A549 treated with RU486 at 1 μM for 4 hours (cell line): ENCODE measurements at places on chromosomes 5 and 9. TPM values are rescaled to one million over a fixed set of nuclear protein-coding genes. Genes with fewer than 3 reads are reported as not detected.

Gene GAS1
- total RNA-seq, result 0.07 to 0.12 TPM (median 0.09 TPM) in 4 of 5 replicates, not detected in the other

Gene GRAMD2B
- 0.48 to 0.98 TPM (median 0.64 TPM) in 5 replicates for total RNA-seq

Gene CNTNAP3B
- total RNA-seq, result 15.9 to 18.8 TPM (median 16.6 TPM) in 5 replicates

Gene SLC6A19
- total RNA-seq, result 0.04 TPM in 1 of 5 replicates, not detected in the others

Gene WDR38
- 0.21 to 0.23 TPM in 2 of 5 replicates, not detected in the others for total RNA-seq

Gene POU5F2
- not detected in 5 replicates for total RNA-seq

Gene KCNIP1
- not detected in 5 replicates for total RNA-seq

Gene ANKRD18A
- 4.9 to 11.4 TPM (median 10.5 TPM) in 5 replicates for total RNA-seq

Gene C5orf24
- total RNA-seq, result 18.0 to 25.5 TPM (median 24.6 TPM) in 5 replicates

Gene GPX3
- 14.4 to 20.9 TPM (median 18.1 TPM) in 5 replicates for total RNA-seq

Gene RNF130
- total RNA-seq, result 34.7 to 44.7 TPM (median 41.7 TPM) in 5 replicates

Gene FCN2
- total RNA-seq, result not detected in 5 replicates

Gene NUP155
- 13.5 to 20.9 TPM (median 17.3 TPM) in 5 replicates for total RNA-seq

Gene SARDH
- total RNA-seq, result 0.05 to 0.18 TPM (median 0.07 TPM) in 3 of 5 replicates, not detected in the others

Gene FREM1
- total RNA-seq, result not detected in 5 replicates

Gene TXNDC8
- total RNA-seq, result not detected in 5 replicates

Gene AMBP
- 5.9 to 8.9 TPM (median 7.7 TPM) in 5 replicates for total RNA-seq

Gene SPRY4
- 5.4 to 8.0 TPM (median 7.1 TPM) in 5 replicates for total RNA-seq

Gene NEK6
- 55.8 to 73.4 TPM (median 62.6 TPM) in 5 replicates for total RNA-seq

Gene ELP1
- 18.5 to 25.6 TPM (median 21.2 TPM) in 5 replicates for total RNA-seq

Gene PHF24
- 0.12 to 0.31 TPM (median 0.20 TPM) in 4 of 5 replicates, not detected in the other for total RNA-seq

Gene SYK
- 0.02 to 0.25 TPM (median 0.04 TPM) in 3 of 5 replicates, not detected in the others for total RNA-seq

Gene FGD3
- total RNA-seq, result 0.09 to 0.24 TPM (median 0.18 TPM) in 5 replicates

Gene NUTM2F
- not detected in 5 replicates for total RNA-seq

Gene EXOSC3
- total RNA-seq, result 73.4 to 93.7 TPM (median 85.5 TPM) in 5 replicates

Gene TAF11L7
- not detected in 5 replicates for total RNA-seq

Gene DNAJB5
- 3.6 to 5.4 TPM (median 4.9 TPM) in 5 replicates for total RNA-seq
